T47D (cell line): ENCODE measurements at places on chromosomes 16 and 17.

DNA sequence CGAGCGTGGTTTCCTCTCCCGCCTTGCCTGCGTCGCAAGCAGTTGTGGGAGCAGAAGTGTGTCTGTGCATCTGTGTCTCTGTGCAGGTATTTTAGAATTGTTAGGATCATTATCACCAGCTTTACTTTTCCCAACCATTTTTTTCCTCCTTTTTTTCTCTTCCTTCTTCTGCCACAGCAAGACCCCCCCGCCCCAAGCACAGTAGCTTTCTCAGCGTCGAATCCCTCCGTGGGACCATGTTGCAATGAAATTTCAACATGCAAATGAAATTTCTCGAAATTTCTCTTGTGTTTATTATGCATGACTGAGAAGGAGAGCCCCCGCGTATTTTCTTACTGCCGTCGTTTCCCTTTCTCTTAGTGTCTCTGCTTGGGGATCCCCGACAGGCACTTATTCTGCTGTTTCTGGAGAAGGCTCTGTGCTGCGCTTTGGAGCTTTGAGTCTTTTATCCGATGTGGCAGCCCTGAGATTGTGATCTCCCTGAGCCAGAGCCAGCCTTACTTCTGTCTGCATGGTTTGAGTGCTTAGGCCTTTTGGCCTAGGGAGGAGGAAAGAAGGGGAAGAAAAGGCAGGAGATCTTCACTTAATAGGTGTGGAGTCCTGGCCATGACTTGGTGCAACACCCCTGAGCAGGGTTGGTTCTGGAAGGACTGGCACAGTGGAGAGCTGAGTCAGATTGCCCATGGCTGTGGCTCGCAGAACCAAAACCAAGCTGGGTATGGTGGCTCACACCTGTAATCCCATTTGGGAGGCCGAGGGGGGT is 5.0 kb downstream of the ARMC7 start:
- DNase-seq, result no peak

DNA sequence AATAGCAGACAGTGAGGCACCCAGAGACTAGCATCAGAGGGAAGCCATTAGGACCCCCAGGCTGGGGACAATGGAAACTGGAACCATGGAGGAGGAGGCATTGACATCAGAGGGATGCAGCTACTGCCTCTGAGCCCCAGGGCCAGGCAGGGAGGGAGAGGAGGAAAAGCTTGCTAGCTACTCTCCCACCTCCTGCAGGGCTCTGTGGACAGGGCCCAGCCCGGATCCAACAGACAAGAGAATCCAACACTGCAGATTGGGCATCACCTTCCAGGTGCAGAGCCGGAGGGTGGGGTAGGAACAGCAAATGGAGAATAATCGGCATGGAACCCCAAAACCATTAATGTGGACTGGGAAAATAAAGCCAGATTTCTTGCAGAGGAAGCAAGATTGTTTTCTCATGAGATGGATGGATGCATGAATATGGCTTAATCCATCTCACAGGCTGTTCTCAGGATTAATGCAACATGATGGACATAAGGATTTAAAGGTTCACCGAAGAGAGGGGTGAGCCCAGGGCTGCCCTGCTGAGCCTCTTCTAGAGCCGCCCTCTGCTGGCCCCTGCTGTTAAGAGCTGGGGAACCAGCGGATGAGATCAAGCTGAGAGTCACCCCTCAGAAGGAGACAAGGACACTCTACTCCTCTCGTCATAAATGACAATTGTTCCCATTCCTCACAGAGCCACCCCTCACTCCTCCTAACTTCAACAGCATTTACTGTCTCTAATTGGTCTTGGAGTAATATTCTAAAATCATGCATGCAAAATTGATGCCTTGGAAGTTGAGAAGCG is 48.8 kb downstream of the DNAH3 start:
- peak; percentile 48 for DNase-seq

DNA sequence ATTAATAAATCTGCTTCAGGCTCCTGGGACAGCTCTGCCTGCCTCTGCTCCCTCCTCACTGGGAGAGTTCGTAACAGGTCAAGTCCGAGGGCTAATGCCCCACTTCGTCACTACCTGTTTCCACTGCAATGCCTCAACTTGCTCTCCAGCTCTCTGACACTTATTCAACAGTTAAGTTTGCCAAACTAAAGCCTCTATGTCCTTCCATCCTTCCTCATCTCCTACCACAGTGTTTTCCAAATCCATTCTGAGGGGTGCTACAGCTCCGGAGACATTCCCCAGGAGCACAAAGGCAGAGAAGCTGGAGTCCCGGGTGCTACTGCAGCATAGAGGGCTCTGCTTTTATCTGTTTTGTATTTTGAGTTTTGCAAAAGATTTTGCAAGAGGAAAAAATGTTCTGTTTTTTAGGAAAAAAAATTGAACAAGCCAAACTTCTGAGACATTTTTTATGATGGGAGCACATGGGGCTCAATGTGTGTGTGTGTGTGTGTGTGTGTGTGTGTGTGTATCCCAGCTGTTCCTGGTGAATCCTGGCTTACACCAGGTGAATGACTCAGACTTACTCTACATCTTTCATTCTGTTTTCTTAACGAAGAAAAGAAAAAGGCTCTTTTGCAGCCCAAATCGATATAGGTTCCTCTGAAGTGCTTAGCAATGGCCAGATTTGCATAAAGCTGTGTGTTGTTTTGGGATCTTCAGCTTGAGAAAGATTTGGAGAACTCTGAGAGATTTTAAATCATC is 46.1 kb upstream of the MYOCD start:
- no peak for DNase-seq

GRCh38 chr17:69188796-69189195 is 39.8 kb downstream of the ABCA10 start:
- DNase-seq, result no peak

DNA sequence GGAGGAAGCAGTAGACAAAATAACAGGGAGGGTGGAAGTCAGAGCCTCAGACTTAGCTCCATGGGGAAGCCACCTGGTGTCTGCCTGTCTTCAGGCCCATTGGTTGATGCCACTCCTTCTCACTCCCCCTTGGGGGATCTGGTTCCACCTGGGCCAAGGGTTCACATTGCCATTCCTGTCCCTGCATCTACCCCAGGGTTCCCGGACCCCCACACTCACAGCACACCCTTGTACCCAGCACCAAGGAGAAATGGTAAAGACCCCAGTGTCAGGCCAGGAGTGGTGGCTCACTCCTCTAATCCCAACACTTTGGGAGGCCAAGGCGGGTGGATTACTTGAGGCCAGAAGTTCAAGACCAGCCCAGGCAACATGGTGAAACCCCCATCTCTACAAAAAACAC is 1.0 kb upstream of the CA7 start:
- no peak for DNase-seq

DNA sequence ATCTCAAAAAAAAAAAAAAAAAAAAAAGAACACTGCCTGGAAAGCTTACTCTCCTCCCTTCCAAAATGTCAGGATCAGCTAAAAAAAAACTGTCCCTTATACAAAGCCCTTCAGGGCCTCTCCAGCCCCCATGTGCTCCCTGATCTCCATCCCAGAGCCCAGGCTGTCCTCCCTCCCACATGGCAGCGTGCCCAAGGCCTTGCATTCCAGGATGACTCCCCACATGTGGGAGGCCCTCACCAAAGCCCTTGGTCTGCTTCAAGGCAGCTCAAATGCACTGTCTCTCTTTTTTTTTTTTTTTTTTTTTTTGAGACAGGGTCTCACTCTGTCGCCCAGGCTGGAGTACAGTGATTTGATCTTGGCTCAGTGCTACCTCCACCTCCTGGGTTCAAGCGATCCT is 2.3 kb downstream of the FDXR start:
- DNase-seq, result no peak

GRCh38 chr16:57013229-57013628 is 23.9 kb downstream of the NLRC5 start:
- no peak for DNase-seq

GRCh38 chr16:27347930-27348685 is 34.3 kb downstream of the IL4R start:
- DNase-seq, result no peak

- no peak for DNase-seq
These were observed 1.7 kb downstream of the IL4R start for GRCh38 chr16:27315333-27316037.

DNA sequence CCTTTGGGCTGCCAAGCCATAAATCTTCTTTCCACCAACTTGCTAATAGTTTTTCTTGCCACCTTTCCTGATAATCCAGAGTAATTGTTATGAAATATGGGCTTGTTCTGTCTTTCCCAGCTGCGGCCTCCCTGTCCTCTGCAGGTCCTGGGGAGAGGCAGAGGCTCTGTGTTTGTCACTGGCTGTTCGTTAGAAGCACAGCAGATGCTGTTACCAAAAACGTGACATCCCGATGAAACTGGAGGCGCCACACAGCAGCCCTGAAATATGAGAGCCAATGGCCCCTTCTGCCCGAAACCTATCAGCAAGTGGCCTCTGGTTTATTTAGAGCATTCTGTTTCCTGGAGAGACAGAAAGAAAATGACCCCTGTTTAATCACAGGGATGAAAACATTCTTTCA is 115.1 kb upstream of the ANKFN1 start:
- DNase-seq, result no peak

- peak; percentile 57 for DNase-seq
These were observed 15.4 kb upstream of the KATNB1 start for GRCh38 chr16:57720142-57720575.

- DNase-seq, result peak; percentile 72
These were observed 13.4 kb upstream of the TAC4 start for GRCh38 chr17:49861150-49861884.

- no peak for DNase-seq
These were observed 18.4 kb upstream of the PDK2 start for GRCh38 chr17:50076591-50077235.

DNA sequence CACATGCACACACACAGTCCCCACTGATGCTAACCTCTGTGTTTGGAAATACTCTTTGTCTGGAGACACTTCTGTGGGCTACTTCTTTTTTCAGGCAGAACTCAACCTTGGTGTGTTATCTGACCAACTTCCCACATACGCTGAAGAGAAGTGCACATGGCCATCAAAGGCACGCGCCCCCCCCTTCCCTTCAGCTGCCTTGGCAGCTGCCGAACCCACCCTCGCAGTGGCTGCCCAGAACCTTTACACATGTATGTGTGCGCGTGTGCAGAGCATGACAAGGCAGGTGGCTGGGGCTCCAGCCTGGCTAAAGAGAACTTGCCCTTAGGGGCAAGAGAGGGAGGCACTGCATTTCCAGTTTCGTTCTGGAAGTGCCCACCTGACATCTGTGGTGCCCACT is 3.9 kb downstream of the RAPGEFL1 start:
- DNase-seq, result no peak

DNA sequence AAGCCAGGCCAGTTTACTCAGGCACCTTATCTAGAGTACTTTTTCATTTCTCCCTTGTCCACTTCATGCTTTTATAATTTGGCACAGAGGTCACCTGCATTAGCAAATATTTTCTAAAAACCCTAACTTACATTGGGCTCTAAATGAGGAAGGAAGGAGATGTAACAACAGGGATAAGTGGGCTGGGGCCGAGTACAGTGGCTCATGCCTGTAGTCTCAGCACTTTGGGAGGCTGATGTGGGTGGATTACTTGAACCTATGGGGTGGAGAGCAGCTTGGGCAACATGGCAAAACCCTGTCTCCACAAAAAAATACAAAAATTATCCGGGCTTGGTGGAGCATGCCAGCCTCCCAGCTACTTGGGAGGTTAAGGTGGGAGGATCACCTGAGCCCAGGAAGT is 55.9 kb downstream of the TMEM100 start:
- no peak for DNase-seq

DNA sequence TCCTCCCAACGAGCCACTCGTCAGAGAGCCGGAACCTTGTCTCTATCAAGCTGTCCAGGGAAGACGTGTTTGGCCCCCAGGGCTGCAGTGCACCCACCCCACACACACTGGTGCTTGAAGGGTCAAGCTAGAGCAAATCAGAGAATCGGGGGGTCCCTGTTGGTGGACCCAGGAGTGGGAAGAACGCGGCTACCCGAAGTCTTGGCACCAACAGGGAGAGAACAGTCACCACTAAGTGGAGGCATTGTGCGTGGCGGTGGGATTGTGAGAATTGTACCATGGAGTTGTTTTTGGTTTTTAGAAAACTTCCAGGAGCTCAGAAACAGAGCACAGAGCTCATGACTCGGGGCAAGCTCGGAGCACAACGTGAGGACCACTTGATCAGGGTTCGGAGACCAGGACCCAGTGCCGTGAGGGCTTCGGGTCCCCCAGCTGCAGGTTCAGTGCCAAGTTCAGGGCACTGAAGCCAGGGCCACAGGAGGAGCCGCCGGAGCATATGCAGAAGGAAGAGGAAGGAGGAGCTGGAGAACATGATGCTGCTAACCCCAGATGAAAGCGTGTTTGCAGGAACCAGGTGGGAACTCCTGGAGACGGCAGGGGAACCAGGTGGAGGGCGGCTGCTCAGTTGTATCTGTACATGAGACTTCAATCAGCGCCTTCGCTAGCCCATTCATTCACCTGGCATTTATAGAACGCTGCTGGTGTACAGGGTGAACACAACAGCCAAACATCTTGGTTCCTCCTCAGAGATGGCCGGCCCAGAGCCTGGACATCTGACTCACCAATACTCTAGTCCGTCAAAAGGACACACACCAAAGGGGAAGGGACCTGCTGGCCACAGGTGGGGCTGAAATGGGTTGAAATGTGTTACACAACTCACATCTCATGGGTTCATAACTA is 42.8 kb downstream of the METRNL start:
- no peak for DNase-seq

- DNase-seq, result no peak
These were observed 4.3 kb downstream of the DUS1L start for GRCh38 chr17:82061047-82061925.

- no peak for DNase-seq
These were observed 52.1 kb downstream of the BANP start for GRCh38 chr16:88003316-88003715.

DNA sequence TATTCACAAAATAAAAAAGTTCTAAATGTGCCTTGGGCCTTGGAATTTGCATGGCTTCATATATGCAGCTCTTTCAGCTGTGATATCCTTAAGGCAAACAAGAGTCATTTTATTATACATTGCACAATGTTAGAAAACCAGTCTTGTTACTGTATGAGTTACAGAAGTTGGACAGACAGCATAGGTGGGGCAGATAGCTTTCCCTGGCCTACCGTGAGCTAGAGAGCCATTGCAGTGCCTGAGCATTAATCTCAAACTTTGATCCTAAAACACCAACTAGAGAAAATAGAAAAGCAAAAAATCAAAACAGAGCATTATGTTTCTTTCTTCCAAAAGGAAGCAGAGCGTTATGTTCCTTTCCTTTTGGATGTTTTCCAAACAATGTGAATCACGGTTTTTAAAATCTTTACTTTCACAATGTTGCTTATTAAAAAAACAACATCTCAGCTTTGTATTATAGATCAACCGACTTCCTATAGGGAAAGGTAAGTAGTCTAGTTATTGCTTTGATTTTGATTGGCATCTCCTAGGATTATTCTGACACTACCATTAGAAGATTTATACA is 32.2 kb downstream of the ARHGAP44 start:
- DNase-seq, result peak; percentile 27

DNA sequence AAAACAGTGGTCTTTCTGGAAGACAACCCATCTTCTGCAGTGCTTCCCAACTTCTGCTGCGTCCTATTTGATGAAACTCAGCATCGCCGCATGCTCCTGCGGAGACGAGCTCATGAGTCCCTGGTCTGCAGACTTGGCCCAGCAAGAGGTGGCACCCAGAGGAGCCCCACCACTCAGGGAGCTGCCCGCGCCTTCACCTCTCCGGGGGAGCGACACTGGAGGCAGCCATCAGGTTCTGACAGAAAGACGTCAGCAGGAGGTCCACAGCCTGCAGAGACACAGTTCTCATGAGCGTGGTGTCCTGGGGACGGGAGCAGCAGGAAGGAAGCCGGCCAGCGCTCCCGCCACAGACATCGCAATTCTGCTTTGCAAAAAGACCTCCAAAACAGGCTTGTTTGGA is 46.1 kb downstream of the FANCA start:
- no peak for DNase-seq
